Glutamatergic neuron (in vitro differentiated cells): ENCODE measurements at places on chromosomes 6 and 20.

DNA sequence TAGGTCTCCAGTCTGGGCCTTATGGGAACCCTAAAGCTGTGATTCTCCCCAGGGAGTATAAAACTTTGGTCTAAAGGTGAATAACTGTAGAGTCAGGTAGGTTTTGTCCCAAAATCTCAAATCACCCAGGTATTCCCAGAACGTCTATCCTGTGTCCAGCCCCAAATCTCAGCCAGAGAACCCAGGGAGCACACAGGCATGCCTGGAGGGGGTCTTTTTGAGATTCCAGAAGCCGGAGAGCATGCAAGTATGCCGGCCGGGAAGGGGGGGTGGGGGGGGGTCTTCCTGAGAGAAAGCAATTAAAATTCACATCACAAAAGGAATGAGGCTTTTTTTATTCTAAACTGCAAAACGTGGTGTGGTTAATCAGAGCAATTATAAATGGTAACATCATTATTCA, 210.0 kb downstream of the PTPRT start:
- no peak for DNase-seq

DNA sequence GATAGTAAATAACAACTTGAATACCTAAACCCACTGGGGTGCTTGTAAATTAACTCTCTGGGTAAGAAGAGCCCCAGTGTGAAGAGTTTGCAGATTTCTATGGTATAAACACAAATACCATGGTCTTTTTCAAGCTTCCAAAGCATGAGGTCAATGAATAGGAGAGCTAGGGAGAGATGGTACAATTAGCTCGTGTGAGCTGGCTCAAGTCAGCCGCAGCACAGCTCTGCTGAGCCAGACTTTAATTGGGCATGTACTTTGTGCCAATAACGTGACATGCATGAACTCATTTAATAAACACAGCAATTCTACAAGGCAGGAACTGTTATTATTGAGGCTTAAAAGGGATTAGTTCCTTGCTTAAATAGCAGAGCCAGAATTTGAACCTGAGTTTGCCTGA, 684.2 kb downstream of the KIF16B start:
- no peak for DNase-seq

GRCh38 chr20:51687108-51687507, 81.1 kb downstream of the ATP9A start:
- no peak for DNase-seq

- no peak for DNase-seq
These were observed 14.8 kb downstream of the FAXC start for GRCh38 chr6:99334526-99335127.

GRCh38 chr20:32363492-32363891, 5.4 kb downstream of the ASXL1 start:
- no peak for DNase-seq
